Vein endothelial cell (primary cell): ENCODE measurements at places on chromosomes 16 and 17. TPM values are rescaled to one million over a fixed set of nuclear protein-coding genes. Genes with fewer than 3 reads are reported as not detected.

KIF2B gene
- total RNA-seq = not detected in 2 replicates

TLE7 gene
- total RNA-seq = not detected in 2 replicates

KRT39 gene
- not detected in 2 replicates for total RNA-seq

KRTAP16-1 gene
- total RNA-seq = not detected in 2 replicates

OR1A1 gene
- not detected in 2 replicates for total RNA-seq

E4F1 gene
- total RNA-seq = 31.4 and 35.3 TPM in 2 replicates

GDPD1 gene
- 2.6 and 3.2 TPM in 2 replicates for total RNA-seq

FAAP100 gene
- total RNA-seq = 38.3 and 56.2 TPM in 2 replicates

MMP28 gene
- total RNA-seq = 11.3 and 13.7 TPM in 2 replicates

TMEM114 gene
- not detected in 2 replicates for total RNA-seq

EVPLL gene
- not detected in 2 replicates for total RNA-seq

HGS gene
- total RNA-seq = 134 and 147 TPM in 2 replicates

SEZ6 gene
- total RNA-seq = not detected in 2 replicates

TRPV2 gene
- total RNA-seq = 16.6 and 22.9 TPM in 2 replicates

APOBR gene
- not detected in 2 replicates for total RNA-seq

ABCC11 gene
- total RNA-seq = not detected in 2 replicates

TOM1L1 gene
- 0.57 and 0.98 TPM in 2 replicates for total RNA-seq
